ENCODE measurements at places on chromosomes 1 and 21. TPM values are rescaled to one million over a fixed set of nuclear protein-coding genes. Genes with fewer than 3 reads are reported as not detected.

Gene IGSF5
- not detected for polyA plus RNA-seq

Gene MIXL1
- 0.07 TPM for polyA plus RNA-seq

Gene CACNA1S
- polyA plus RNA-seq = not detected

Gene GPBP1L1
- polyA plus RNA-seq = 42.6 TPM

DNA sequence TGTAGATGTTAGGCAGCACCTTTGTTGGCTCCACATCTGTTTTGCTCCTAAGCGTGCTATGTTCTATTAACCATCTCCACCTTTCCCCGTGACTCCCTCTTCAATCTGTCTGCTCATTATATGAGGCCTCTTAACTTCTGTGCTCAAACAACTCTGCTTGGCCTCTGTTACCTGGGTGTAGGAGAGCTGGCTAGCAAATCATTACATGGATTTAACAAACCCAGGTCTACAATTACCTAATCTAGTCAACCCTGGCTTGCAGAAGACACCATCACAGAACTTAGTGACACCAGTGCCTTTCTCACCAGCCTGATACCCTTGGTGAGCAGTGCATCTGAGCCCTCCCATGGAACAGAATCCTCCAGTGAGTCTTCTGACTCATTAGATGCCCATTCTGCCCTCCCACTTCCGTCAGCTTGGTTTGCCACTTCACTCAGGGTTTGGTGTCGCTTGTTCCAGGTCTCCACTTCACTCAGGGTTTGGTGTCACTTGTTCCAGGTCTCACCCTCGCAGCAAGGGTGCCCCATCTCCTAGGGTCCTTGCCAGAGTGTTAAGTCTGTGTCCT lies 92.0 kb upstream of the KIF26B start:
- DNase-seq = no peak

DNA sequence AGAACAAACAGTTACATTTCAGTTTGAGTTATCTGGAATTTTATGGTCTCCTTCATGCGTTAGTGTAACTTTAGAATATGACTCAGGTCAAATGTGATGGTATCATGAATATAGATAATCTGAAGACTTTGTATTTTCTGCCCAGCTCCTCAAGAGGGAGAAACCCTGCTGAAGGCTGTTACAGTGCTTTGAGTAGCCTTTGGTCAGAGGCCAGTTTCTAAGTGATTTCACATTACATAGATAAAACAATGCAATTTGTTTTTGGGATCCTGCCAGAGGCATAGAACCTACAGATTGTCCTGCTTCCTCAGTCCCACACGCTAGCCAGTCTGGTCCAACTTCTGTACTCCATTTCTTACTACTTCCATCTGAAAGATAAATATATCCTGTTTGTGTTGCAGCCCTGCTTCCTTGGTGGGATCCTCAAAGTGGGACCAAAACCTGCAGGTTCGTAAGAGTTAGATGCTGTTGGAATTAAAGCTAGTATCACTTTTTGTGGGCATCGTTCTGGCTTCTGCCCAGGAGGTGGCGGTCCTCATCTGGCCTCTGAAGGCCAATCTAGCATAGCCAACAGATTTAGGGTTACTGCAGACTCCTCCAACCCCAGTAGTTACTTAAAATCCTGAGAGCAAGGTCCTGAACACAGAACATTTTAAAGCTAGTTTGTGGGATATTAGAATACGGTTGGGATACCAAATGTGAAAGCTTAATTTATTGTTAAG lies 645.8 kb upstream of the USP24 start:
- no peak for DNase-seq

DNA sequence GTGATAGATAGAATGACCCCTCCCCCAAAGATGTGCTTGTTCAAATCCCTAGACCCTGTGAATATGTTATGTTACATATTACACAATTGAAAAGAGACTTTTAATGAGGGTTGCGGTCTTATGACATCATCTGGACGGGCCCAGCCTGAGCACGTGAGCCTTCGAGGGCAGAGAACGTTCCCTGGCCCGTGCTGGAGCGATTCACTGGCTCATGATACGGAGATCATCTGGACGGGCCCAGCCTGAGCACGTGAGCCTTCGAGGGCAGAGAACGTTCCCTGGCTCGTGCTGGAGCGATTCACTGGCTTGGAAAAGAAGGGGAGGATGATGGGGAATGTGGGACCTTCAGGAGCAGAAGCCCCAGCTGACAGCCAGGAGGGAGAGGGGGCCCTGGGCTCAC lies 34.4 kb upstream of the COL18A1 start:
- DNase-seq = no peak

GRCh38 chr1:52792036-52792435 lies 50.5 kb upstream of the ZYG11A start:
- no peak for DNase-seq

DNA sequence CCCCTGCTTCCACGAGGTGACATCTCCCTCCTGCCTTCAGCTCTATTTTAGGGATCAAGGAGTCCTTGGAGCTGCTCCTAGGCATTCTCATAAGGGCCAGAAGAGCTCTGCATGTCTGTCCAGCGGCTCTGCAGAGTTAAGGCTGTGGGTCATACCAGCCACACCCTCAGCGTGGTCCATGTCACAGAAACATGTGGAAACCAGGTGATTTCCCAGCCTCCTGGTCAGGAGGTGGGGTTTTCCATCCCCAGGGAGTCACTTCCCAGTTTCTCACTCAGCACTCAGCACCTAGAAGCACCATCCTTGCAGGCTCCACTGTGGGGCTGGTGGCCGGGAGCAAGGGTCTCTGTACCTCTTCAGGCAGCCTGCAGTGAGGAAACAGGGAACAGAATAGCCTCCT lies 1.4 kb upstream of the TNFRSF1B start:
- DNase-seq = no peak

DNA sequence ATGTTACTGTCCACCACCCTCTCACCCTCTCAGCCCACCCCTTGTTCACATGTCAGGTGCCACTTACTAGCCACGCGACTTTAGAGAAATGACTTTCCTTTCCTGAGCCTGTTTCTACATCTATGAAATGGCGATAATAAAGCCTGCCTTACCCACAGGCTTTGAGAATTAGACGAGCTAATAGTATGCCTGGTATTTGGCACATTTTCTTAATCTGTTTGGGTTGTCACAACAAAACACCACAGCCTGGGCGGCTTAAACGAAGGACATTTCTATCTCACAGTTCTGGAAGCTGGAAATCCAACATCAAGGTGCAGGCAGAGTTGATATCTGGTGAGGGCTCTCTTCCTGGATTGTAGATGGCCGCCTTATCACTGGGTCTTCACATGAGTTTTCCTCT lies 273.9 kb upstream of the FMN2 start:
- no peak for DNase-seq

- DNase-seq = no peak
Observed at GRCh38 chr1:204623894-204624361, 61.6 kb downstream of the LRRN2 start.

- no peak for DNase-seq
Observed at GRCh38 chr1:165942062-165942461, 114.6 kb downstream of the UCK2 start.

DNA sequence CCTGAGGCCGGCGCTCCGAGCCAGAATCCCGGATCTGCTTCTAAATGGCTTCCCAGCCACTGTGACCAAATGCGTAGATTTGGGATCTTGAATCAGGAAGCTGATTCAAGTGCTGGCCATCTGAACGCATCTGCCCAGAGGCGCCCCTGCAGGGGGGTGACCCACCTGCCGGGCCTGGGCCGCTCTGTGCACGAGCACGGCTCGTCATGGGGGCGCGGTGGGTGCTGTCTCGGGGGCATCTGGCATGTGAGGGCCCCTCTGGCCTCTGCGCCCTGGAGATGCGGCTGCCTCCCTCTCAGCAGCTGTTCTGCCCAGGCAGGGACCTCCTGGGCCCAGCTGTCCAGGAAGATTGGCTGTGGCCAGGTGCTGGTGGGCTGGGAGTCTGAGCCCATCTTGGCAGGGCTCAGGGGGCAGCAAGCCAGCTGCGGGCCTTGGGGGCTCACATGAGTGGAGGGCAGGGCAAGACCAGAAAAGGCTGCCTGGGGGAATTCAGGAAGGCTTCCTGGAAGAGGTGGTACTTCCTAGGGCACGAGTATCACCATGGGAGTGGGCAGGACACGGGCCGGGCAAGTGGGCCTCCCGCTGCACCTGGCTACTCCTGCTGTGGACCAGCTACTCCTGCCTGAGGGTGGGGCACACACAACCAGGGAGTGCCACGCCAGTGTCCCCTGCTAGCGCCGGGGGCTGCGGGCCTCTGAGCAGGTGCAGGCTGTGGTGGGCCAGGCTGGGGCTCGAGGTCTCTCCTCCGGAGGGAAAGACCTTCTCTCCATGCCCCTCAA lies 25.1 kb downstream of the PLCH2 start:
- no peak for DNase-seq

DNA sequence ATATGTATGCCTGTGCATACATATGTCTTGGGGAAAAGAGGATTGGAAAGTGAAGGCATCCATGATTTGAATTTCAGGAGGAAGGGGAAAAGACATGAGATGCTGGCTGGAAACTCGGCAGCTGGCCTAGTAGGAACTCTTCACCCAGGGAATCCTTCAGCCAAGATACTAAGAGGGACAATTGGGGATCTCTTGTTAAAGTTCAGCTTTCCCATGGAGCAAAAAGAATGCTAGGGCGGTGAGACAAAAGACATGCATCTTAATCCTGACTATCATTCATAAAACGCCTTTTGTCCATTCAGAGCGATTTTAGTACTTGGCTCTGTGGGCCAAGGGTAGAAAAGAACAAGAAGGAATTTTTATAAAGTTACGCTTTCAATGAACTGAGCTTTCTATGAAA lies 20.5 kb downstream of the PDPN start:
- no peak for DNase-seq

- DNase-seq = no peak
Observed at GRCh38 chr1:215032911-215033526, 49.5 kb upstream of the KCNK2 start.

DNA sequence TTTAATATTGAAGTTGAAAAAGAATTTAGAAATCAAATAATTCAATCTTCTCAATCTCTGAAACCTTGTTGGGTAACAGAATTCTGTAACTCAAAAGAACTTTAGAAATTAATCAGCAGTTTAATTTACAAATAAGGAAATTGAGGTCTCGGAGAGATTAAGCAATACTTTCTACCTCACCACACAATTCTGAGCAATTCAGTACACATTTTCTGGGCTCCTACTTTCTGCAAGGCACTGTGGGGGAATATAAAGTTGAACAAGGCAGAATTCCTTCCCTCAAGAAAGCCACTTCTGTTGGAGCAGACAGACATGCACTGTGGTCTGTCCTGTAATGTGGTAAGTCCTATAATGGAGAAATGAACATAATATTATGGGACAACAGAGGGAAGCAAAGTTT lies 47.7 kb downstream of the MEF2D start:
- no peak for DNase-seq

DNA sequence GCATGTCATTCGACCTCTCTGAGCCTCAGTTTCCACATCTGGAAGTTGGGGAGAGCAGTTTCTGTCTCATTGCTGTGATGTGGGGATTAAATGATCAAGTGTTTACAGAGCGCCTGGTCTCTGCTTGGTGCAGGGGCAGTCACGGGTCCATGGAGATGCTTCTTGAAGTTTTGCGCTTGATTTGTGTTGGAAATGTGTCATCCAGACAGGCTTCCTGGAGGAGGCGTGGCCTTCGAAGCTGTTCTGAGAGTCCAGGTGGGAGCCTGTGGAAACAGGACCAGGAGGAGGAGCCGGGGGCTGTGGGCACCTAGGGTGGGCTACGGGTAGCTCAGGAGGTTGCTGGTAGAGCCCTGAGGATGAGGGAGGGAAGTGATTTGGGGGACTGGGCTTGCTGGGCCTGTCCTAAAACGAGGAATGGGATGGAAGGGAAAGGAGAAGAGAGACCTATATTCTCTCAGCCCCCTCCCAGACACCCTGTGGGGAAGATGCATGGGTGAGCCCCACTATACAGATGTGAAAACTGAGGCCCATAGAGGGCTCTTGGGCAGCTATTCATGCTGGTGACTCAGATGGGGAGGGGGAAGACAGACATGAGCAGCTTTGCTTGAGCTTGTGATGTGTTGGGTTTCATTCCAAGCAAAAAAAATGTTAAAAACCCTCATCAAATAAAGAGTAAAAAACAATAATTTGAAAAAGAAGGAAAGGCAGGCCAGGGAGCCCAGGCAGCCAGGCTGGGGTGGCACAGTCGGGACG lies 107.2 kb upstream of the WNT4 start:
- DNase-seq = no peak

GRCh38 chr1:192066202-192066601 lies 92.1 kb upstream of the RGS18 start:
- DNase-seq = peak; percentile 49

- DNase-seq = no peak
Observed at GRCh38 chr1:98749152-98749756, 87.7 kb downstream of the SNX7 start.

DNA sequence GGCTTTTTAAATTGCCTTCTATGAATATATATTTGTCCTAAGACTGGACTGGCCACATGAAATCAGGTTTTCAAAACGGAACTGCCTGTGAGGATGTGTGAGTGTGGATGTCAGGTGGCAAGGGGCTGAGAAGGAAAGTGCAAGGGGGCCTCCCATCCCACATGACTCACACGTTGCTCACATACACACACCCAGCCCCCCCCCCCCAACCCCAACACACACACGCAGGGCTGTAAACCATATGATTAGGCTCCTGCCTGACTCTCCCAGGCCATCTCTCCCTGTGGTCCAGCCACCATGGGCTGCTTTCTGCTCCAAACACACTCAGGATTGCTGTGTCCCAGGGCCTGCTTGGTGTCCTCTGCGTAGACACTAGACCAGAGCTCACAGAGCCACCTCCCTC lies 22.4 kb downstream of the DEGS1 start:
- DNase-seq = peak; percentile 74

DNA sequence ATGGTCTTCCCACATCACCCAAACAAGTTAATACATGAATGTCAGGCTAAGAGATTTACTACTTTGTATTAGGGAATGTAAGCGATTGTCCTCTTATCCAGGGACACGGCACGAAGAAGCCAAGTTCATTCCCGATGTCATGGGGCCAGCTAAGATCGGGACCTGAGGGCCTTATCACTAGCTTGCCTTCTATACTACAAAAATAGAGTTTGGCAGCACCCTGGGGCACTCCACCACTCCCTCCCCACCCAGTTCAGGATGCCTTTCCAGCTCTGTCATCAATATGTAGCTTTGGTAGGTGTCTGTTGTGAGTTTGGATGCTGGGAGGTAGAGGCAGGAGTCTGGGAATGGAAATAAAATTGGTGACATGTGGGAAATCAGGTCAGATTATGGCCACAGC lies 197.5 kb downstream of the ATG4C start:
- no peak for DNase-seq

- DNase-seq = no peak
Observed at GRCh38 chr1:210358626-210359025, 29.9 kb downstream of the HHAT start.

DNA sequence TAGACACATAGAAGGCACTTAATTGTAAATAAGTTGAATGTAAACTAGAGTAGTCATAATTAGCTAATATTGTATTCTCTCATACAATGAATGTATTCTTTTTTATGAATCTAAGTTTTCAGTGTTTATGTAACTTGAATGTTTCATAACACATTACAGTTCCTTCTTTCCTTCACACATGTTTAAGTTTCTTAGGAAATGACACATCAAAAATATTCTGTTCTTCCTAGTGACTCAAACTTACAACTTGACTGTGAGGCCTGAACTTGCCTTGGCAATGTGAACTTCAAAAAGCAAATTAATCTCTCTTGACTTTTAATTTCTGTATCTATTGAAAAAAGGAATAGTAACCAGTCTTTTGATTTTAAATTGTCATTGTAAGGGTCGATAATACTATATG lies 700.1 kb downstream of the KCNT2 start:
- DNase-seq = peak; percentile 74

- DNase-seq = no peak
Observed at GRCh38 chr1:153946622-153947241, at the start of gene DENND4B. Gene DENND4B (minus strand): TSS chr1:153946718. CDS start chr1:153944374, 2,344 bp downstream.
